Esophagus mucosa (tissue), 1 donor: ENCODE measurements at places on chromosomes 5 and 9. TPM values are rescaled to one million over a fixed set of nuclear protein-coding genes. Genes with fewer than 3 reads are reported as not detected.

- no peak for ATAC-seq
These were observed 46.6 kb downstream of the PTPN3 start for GRCh38 chr9:109451311-109452025.

DNA sequence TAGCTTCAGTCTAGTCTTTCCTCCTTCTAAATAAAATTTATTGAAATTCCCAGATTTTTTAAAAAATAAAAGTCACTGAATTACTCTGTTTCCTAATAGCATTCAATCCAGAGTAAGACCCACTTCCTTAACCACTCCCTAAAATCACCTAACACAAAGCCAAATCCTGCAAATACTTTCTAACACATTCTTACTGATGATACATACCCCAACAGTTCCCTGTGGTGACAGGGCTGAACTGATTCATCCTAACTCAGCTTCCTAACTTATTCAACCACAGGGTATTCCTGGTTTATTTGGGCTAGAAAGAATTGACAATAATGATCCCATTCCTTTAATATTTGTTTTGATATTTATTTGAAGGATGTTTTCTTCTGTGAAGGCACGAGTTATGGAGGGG is 40.7 kb upstream of the ZNF300 start:
- ATAC-seq, result no peak

- no peak for ATAC-seq
These were observed 88.8 kb upstream of the TRPC7 start for GRCh38 chr5:136453986-136454758.

DNA sequence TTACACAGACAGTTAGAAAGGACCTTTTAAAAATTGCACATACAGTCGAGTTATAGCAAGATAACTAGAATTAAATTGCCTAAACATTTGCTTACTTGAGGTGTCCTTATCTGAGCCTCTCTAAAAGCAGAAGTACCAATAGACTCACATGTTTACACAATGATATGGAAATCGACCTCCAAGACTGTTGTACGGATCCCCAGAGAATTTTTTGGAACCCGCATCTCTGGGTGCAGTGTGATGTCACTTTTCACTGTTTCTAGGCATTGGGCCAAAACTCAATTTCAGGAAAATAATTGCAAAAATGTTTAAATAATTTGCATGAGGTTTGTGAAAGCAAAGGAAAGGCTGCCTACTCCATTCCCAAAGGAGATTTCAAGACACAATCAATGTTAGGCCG is 63.1 kb upstream of the ATG10 start:
- ATAC-seq, result no peak

DNA sequence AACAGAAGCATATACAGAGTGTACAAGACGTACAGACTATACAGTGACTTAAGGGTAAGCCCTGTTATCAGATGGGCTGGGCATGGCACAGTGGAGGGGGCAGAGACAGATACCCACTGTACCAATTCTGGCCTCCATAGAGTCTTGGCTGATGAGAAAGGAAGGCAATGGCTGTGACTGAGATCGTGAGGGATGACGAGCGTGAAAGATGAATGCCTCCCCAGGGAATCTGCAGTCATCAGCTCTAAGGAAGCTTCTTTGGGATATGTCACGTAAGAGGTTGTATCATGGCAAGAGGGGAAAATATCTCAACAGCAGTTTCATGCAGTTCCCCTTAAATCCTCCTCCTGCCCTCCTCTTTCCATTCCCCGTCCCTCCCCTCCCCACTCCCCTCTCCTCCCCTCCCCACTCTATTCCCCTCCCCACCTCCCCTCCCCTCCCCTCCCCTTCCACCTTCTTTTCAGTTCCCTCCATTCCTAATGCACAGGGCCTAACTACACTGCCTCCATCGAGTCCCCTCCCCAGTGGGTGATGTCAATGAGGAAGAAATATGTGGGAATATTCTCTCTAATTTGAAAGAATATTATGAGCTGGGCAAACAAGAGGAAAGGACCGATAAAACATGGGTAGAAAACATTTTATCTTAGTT is 226.4 kb upstream of the DAP start:
- no peak for ATAC-seq

GRCh38 chr5:89324990-89325389 is 442.0 kb upstream of the MEF2C start:
- no peak for ATAC-seq

- no peak for ATAC-seq
These were observed 79.5 kb downstream of the MVB12B start for GRCh38 chr9:126406075-126406667.

DNA sequence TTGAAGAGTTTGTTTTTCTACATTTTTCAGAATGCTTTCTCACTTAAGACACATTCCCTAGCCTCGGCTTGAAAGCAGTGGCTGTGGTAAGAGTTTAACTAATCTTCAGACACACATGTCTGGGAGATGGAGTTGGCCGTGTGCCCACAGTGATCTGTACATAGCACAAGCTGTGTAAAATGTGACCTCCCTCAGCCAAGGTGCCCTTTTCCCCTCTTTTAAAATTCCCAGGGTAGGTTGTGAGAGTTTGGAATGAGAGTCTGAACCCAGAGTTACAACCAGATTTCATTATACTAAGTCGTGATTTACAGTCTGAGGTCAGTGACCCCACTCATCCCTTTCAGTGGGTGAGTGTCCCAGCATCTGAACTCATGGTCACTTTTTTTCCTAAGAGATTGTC is 230.4 kb downstream of the DOCK8 start:
- ATAC-seq, result no peak

DNA sequence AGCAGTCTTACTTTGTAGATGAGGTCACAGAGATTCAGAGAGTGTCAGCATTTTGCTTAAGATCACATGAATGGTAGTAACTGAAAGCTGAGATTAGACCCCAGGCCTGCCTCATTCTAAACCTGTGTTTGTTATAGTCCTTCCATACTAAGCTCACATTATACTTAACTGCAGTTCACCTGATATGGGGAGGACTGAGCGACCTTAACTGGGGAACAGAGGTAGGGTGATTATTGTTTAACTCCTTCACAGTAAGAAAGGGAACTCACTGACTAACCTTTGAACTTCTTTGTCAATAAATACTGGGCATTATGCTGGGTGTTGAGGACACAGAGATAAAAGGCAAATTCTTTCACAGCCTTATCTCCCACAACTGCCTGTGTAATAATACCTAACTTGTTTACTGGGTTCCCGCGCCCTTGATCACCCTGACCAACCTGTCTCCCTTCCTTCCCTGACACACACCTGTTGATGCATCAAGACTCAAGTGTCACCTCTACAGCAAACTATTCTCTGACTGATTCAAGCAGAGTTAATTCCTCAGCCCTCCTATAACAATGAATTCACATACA is 27.2 kb downstream of the DEPDC1B start:
- peak; percentile 87 for ATAC-seq

GRCh38 chr9:81607593-81608288 is 81.6 kb downstream of the TLE1 start:
- no peak for ATAC-seq

- ATAC-seq, result no peak
These were observed 1188.0 kb upstream of the CDH9 start for GRCh38 chr5:28226407-28226806.

DNA sequence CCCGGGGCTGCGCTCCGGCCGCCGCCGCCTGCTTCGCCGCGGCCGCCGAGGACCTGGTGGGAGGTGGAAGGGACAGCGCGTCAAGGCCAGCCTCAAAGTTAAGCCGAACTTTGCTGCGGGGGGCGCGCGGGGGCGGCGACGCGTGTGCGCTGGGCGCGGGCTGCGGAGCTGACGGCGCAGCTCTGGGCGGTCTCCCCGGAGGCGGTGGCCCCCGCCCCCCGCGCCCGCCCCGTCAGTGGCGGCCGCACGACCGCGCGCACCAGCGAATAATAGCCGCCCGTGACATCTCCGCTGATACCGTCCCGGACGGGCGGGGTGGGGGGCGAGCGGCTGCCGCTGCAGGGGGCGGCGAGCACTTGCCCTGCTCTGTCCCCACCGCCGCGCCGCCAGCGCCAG is 579 bp upstream of the FAM78A start:
- ATAC-seq, result peak; percentile 8

GRCh38 chr5:2758632-2759031 is 7.2 kb upstream of the IRX2 start:
- ATAC-seq, result no peak

GRCh38 chr9:120654272-120654671 is 60.0 kb downstream of the MEGF9 start:
- no peak for ATAC-seq

- peak; percentile 41 for ATAC-seq
These were observed 201.2 kb upstream of the GAS1 start for GRCh38 chr9:87148331-87149104.

- ATAC-seq, result no peak
These were observed 418.5 kb upstream of the RORB start for GRCh38 chr9:74078647-74079046.

GRCh38 chr9:120438836-120439546 is 141.0 kb downstream of the CDK5RAP2 start:
- ATAC-seq, result peak; percentile 34

DNA sequence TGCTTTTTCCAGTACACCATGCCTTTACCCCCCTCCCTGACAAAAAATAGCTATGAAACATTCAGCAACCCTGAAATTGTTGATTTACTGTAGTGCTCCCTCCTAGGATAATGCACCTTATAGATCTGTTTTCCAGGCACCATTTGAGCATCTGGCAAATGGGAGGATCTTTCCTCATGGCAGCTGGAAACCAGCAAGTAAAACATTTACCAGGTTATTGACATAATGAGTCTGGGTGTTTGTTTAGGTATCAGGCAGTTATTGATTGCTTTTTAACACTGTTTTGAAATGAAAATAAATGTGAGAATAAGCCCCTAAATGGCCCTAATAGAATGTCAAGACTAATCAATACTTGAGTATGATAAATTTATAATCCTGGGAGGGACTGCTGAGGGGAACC is 57.3 kb upstream of the KLF4 start:
- no peak for ATAC-seq

DNA sequence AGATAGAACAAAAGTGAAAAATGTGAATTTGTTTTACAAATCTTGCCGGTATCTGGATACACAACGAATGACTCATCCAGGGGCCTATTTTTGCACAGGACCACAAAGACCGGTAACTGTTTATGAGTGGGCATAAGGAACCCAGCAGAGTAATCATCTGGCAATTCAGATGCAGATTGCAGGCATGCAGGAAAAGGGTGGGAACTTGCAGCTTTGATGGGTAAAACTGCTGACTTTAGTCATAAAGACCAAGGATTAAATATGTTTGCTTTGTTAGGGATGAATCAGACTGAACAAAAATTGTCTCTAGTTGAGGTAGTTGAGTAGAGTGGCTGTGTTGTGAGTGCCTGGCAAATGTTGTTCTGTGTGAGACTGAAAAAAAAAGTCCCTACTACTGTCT is 309.6 kb upstream of the CCNH start:
- ATAC-seq, result no peak

DNA sequence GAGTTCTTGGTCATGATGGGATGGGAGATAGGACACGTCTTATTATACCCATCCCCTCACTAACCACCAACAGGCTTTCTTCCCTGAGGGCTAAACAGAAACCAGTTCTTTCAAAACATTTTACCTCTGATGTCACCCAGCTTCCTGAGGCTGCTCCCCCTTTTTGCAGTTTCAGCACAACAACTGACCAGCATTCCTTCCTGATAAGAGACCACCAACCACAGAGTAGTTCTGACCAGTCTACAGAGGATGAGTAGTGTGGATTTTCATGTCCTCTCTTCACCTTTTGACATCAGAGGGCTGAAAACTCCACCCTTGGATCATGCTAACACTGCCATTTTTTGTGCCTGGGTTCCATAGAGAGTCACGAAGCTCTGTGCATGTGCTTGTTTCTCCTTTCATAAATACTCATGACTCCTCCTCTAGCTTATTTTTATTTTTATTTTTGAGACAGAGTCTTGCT is 82.6 kb downstream of the OSTF1 start:
- no peak for ATAC-seq

DNA sequence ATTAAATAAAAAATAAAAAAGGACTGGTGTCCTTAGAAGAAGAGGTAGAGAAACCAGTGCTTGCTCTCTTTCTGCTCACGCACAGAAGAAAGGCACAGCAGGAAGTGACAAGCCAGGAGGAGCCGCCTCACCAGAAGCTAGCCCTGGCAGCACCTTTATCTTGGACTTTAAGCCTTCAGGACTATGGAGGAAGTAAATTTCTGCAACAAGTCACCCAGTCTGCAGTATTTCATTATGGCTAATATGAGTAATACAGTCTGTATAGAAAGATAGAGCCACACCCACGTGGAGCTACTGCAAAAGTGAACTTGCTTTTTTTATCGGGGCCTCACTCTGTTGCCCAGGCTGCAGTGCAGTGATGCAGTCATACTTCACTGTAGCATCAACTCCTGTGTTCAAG is 68.4 kb downstream of the PDZD2 start:
- ATAC-seq, result peak; percentile 92

GRCh38 chr5:1765141-1765879 is 34.3 kb downstream of the MRPL36 start:
- ATAC-seq, result no peak

GRCh38 chr5:177232358-177232757 is 71.2 kb downstream of the RAB24 start:
- ATAC-seq, result no peak

DNA sequence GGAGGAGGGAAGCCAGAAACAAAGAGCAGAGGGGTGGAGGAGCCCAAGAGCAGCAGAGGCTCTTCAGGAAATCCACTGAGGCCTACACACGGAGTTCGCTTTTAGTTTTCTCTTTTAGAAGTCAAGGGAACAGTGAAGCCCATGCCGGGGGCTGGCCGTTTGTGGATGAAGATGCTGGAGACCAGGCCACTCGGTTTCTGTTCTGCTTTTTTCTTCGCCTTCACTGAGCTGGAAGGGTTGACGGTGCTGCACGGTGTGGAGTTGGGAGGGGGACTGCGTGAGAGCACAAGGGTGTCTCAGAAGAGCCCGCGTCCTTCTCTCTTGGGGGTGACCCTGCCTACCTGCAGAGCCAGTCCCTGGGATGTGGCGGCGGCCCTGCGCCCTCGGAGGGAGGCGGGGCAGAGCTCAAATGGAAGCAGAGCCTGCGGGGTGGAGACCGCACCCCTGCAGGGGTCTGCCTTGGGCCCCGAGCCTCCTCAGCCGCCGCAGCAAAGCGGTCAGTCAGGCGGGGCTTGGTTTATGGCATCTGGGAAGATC is 68.5 kb upstream of the CACNA1B start:
- no peak for ATAC-seq

- ATAC-seq, result no peak
These were observed 4.1 kb downstream of the F12 start for GRCh38 chr5:177405312-177405711.

SLC27A6 gene
- 1.8 TPM for total RNA-seq

GPR21 gene
- total RNA-seq, result 0.76 TPM

C5orf58 gene
- total RNA-seq, result not detected

TRIM7 gene
- 36.9 TPM for total RNA-seq

DPP7 gene
- 75.3 TPM for total RNA-seq

MARCOL gene
- not detected for total RNA-seq

TMEM171 gene
- total RNA-seq, result 6.3 TPM

OSMR gene
- 23.1 TPM for total RNA-seq

ARHGEF28 gene
- total RNA-seq, result 7.8 TPM

FAM221B gene
- total RNA-seq, result not detected

NEUROG1 gene
- not detected for total RNA-seq

HEMGN gene
- not detected for total RNA-seq
